ENCODE measurements at places on chromosomes 4 and X.

DNA sequence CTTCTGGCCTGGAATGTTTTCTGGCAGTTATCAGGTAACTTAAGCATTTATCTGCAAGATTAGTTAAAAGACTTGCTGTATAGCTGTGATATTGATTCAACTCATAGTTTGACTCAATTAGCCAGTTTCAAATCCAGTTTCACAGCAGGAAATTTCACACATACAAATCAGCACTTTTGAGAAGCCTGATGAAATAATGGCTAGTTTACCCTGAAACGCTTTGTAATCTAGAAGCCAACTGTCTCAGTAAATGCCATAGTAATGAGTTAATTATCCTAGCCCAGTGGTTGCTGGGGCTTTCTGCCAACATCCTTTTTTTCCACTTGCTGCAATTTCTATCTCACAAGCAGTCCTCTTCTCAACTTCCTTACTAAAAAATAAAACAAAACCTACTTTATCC is 53.1 kb downstream of the ARHGEF38 start:
- DNase-seq, result no peak

DNA sequence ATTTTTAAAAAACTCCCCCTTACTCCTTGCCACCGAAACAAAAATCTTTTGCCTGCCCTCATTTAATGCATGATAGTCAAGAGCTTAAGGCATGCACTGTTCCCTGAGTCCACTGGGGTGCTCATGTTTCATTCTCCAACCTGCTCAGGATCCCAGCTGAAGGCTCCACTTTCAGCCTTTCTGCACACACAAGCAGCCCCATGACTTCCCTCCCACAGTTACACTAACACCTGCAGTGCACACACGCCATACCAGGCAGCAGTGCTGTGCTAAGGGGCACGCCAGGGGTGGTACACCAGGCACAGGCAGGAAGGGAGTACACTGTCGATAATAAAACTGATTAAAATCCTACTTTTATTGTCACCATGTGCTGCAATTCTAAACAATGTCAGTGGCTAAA is 385.2 kb downstream of the BMPR1B start:
- DNase-seq, result no peak

- no peak for DNase-seq
Measured at GRCh38 chrX:139112432-139112831, 400.9 kb upstream of the FGF13 start.

- DNase-seq, result no peak
Measured at GRCh38 chr4:122673252-122673651, 52.4 kb upstream of the IL21 start.

DNA sequence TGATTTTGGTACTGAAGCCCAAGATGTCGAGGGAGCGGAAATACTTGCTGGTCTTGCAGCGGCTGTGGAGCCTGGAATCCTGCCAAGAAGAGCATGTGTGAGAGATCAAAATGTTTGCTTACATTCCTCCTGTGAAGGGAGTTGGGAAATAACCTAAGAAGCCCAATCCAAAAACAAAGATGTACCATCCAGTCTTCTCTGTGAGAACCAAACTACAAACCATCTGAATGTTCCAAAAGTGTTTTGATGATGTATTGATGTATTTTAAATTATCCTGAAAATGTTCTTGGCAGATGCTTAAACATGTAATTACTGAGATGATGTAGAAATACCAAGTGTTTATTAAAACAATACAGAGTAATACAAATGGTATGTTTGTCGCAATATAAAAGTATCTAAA is 10.1 kb upstream of the ADH1A start:
- DNase-seq, result no peak

- no peak for DNase-seq
Measured at GRCh38 chrX:20595928-20596575, 329.3 kb upstream of the RPS6KA3 start.

DNA sequence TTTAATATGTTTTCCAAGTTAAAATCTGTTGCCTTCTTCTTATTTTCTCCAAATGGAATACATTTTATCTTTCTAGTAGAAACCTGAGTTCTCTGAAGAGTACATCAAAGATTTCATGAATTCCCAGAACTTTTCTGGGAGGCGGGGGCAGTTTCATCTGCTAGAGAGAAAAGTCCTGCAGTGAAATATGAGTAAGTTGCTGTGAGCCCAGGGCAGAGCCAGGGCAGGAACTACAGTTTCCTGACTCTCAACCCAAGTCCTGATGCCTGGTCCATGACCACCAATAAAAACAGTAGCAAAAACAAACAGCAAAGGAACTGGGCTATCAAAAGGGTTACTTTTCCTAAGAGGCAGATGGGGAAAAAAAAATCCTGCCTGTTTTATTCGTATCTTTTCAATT is 239.4 kb upstream of the CTSO start:
- DNase-seq, result no peak

DNA sequence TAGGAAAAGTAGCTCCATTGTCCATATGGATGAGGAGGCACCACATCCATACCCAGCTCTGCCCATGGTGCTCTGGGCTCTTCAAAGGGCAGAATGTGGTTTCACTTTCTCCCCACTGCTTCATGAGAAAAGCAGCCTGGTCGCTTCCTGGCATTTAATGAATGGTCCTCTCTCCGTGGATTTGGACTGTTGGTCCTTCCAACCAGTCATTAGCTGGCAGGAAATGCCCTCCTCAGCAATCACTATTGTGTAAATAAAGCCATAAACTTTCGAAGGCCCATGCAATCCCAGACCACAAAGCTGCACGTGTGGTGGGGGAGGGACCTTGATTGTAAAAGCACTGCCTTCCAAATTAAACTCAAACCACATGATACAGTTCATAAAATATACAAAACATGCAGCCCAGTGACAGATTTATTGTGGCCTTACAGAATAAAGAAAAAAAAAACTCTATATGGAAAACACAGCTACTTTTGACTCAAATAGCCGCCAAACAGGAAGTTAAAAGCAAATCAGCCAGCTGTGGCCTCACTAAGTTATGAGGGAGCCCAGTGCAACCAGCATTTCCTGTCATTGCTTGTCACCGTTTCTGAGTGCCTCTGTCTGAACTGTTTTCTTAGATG is 8.1 kb downstream of the MBNL3 start:
- peak; percentile 36 for DNase-seq

DNA sequence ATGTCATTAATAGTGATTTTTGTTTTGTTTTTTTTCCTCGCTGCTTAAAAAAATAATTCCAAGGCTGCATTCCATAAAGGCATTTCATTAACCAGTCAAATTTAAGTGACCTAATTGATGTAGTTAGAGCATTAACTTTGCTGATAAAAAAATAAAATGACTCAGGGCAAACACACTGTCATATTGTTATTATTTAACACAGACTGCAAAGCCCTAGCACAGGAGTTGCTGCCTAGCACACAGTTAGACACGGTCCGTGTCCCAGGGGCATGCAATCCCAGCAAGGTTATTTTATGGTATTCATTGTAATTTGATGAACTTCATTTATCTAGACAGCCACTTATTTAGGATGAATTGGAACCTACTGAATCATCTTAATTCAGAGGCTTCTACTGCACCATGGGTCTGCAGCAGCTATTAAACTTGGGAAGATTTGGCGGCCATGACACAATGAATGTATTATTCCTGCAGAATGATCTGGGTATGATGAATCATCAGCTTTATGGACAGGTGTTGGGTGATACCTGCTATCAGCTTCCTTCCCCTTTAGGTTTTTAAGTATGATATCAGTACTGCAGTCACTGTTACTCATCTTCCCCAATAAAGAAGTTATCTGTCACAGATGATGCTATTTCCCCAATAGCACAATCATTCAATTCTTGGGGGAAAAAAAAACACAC is 182.7 kb downstream of the PPARGC1A start:
- no peak for DNase-seq

- no peak for DNase-seq
Measured at GRCh38 chr4:3715855-3716630, 50.1 kb upstream of the ADRA2C start.

DNA sequence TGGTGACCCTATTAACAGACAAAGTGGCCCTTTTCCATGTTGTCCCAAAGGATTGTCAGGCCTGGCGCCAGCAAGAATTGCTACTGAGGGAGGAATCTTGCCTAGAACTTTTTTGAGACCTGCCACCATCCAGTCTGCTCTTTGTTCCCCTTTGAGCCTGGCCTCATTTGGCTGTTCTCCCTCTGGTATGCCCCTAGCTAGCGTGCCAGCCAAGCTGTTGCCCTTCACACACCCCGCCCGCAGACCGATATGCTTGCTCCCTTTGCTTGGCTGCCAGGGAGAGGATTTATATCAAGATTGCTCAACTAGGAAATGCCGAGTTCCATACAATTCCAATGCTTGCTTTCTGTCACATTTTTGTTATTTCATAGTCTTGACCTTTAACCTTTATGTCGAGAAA is 24.4 kb downstream of the IGSF1 start:
- no peak for DNase-seq

DNA sequence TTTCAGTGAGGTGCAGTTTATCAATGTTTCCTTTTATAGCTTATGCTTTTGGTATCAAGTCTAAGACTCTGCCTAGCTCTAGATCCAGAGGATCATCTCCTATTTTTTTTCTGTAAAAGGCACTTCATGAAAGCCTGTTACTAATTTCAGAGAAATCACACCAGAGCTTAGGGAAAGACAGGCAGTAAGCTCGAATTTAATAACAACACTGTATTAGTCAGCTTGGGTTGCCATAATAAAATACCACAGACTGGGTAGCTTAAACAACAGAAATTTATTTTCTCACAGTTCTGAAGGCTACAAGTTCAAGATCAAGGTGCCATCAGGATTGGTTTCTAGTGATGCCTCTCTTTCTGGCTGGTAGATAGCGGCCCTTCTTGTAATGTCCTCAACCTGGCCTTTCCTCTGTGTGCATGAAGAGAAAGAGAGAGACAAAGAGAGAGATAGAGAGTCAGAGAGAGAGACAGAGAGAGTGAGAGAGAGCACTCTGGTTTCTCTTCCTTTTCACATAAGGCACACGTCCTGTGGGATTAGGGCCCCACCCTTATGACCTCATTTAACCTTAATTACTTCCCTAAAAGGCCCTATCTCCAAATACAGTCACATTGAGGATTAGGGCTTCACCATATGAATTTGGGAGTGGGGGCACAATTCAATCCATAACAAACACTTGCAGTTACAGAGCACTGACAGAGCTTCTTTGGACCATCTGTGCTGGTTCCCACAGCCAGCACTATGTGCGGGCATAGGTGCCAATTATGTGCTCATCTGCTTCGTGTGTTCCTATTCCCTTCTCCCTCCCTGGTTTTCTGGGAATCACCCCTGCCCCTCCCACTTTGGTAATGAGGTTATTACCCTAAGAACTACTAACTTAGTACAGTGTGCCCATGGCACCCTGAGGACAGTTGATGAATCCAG is 114.8 kb upstream of the MED14 start:
- no peak for DNase-seq

- no peak for DNase-seq
Measured at GRCh38 chrX:113473418-113473817, 632.8 kb upstream of the AMOT start.

GRCh38 chr4:118756958-118757357 is 71.8 kb downstream of the METTL14 start:
- DNase-seq, result no peak

DNA sequence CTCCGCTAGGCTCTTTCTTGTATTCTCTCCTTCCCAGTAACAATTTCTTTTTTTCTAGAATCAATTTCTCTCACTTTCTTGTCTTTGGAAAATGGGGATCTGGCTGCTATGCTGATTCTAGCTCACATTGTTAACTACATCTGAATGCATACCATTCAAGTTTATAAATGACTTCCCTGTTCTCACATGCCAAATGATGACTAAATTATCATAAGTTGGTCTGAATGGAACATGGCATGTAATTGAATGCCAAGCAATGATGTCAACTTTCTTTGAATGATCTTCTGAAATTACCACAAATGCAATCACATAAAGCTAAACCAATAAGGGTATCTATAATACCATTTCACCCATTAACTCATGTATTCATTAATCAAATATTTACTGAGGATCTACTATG is 2.7 kb upstream of the ITM2A start:
- no peak for DNase-seq

GRCh38 chr4:65880594-65880993 is 210.3 kb upstream of the EPHA5 start:
- no peak for DNase-seq

- no peak for DNase-seq
Measured at GRCh38 chr4:87856816-87857215, 24.0 kb downstream of the MEPE start.

- DNase-seq, result no peak
Measured at GRCh38 chr4:99054428-99054994, 34.1 kb downstream of the ADH5 start.

GRCh38 chr4:126451237-126451873 is 1136.6 kb downstream of the FAT4 start:
- no peak for DNase-seq

DNA sequence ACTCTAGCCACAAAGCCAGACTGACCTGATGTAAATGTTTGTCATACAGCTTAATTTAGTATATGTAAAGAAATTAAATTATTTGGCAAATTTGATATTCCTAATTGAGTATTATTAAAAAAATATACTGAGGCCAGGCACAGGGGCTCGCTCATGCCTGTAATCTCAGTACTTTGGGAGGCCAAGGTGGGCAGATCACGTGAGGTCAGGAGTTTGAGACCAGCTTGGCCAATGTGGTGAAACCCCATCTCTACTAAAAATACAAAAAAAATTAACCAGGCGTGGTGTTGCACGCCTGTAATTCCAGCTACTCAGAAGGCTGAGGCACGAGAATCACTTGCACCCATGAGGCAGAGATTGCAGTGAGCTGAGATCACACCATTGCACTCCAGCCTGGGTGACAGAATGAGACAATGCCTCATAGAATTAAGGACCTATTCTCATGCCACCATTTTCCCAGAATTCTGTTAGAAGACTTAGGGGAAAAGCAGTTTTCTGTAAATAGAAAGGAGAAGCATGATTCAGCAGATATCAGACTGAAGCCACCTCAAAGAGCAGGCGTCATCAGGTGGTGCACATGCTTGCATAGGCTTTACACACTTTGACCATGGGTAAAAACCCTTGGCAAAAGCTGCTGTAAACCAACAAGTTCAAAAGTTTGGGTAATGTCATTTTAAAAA is 6.1 kb downstream of the UBQLN2 start:
- DNase-seq, result no peak

DNA sequence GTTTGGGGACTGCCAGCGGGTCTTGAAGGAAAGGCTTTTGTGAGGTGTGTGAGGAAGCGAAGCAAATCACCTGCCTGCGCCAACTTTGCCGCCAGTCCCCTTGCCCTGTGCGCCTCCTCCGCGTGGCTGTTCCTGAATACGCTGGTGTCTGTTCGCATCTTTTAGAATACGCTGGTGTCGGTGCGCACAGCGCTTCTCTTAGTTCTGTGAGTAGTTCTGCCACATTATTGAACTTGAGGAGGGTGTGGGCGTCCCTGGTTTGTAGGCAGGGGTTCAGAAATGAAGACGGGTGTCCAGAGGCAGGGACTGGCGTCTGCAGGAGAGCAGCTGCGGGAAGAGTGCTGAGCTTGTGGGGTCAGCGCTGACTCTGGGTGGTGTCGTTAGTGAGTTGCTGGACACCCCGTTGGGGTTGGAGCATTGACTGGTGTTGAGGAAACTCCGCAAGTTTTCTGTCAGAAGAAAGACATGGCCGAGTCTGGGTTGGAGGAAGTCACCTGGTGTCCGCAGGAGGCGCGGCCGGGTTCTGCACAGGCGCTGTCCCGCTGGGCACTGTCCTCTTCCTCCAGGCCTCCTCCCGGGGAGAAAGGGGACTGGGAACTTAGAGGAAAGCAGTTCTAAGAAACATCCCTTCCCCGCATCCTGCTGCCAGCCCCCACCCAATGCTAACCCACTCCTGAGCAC is 930 bp downstream of the ZNF718 start:
- no peak for DNase-seq

All from activated naive CD8-positive, alpha-beta T cell treated with anti-CD3 and anti-CD28 coated beads, Interleukin-2, amount 10 ng/mL, durations not matched to agents 7 days and 5 days (primary cell).